ENCODE measurements at places on chromosomes 2 and 18.

- DNase-seq = peak; percentile 9
Measured at GRCh38 chr18:51195451-51196117, 1.9 kb downstream of the MEX3C start.

GRCh38 chr2:219356834-219357233 is 24.3 kb upstream of the RESP18 start:
- no peak for DNase-seq

- no peak for DNase-seq
Measured at GRCh38 chr18:65016631-65017371, 734.0 kb upstream of the CDH7 start.

GRCh38 chr2:9212661-9213411 is 6.2 kb downstream of the ASAP2 start:
- no peak for DNase-seq

DNA sequence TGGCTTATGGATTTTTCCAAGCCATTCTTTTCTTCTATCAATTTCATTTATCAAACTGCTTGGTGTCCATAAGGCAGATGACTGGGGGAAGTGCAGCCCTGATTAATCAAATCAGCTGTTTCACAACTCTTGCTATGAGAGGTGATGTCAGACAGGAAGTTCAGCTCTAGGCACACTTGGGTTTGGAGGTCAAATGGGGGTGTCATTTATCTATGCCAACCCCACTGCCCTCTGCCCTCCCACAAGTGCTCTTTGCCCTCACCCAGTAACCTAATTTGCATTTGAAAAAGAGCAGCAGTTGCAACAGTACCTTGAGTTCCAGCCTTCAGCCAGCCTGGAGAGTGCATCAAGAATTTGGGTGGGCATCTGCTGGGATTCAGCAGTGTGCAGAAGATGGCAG is 431.3 kb upstream of the SPRED2 start:
- DNase-seq = no peak

DNA sequence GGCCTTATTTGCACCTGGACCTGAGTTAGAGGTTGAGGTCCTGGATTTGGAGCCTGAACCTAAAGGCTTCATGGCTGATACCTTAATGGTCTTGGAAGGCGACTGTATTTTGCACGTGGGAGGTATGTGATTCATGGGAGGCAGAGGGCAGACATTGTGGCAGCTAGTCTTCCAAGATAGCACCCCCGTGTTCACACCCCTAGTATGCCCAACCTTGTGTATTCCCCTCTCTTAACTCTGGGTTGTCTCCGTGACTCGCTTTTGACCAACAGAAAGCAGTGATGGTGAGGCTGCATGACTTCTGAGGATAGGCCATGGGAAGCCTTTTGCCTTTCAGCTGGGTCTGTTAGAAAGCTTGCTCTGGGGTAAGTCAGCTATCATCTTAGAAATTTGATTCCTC is 45.8 kb upstream of the HAAO start:
- DNase-seq = no peak

DNA sequence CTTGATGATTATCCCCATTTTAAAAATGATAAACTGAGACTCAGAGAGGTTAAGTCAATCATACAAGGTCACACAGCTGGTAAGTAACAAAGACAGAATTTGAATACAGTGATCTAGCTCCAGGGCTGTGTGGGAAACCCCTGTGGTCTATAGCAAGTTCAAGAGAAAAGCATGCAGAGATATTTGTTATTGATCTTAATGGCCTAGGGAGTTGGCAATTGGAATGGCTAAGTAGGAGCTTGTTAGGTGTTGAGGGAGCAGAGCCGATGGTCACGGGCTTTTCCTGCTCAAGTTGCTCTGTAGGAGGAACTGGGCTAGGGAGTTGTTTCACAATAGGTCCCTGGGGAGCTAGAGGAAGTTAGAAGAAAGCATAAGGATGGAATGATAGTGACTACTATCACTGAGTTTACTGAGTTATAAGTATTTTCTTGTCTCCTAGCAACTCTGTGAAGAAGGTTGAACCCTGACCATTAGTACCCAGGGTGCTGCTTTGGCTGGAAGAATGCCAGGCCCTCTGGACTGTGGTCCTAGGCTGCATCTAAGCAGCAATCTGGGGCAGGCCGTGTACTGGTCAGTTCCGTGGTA is 30.0 kb downstream of the RNF125 start:
- no peak for DNase-seq

DNA sequence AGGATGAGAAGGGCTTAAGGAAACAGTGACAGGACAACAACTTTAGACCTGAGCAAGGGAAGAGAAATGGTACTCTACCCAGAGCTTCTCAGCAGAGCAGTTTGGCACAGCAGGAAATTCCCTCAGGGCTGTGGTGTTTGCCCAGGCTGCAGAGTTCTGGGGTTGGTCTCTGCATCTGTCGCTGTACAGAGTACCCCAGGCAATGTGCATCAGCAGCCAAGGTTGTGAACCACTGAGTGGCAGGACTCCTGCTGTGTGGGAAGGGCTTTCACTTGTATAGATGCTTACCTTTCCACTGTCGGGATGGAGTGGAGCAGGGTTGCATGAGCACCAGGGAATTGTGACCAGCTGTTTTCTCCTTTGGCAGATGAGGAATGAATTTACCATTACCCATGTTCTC is 21.2 kb downstream of the STAMBP start:
- no peak for DNase-seq

DNA sequence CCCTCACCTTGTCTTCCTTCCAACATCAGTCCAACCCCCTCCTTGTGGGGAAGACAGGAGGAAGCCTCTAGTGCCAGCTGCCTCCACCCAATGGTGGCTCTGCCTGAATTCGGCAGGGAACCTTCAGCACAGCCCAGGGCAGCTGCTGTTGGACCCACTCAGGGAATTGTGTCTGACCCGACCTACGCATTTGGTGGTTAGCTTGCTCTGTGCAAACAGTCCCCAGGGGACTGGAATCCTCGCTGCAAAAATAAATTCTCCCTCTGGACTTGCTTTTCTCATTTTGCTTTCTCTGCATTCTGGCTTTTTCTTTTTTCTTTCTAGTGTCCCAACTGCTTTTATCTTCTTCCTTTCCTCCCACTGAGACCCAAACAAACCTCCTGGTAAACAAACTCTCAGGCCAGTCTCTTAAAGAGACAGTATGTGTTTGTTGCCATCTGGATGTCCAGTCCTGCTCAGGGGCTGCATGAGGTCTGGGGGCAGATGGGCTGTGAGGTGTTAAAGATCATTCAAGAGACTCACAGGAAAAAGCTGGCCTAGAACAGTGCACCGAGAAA is 137.7 kb upstream of the HAAO start:
- no peak for DNase-seq

DNA sequence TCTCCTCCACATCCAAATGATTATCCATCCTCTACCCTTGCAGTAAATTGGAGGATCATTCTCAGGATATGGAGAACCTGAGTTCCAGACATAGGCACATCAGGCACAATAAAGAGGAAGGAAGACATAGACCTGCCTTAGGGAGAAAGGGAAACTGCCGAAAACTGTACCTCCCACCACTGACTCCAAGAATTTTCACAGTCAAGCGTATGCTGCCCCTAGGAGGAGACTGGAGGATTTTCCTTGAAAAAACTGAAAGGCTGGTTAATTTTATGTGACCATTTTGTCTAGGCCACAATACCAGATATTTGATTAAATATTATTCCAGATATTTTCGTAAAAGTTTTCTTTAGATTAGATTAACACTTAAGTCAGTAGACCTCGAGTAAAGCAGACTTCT is 638.5 kb upstream of the PKDCC start:
- no peak for DNase-seq

GRCh38 chr2:33786881-33787280 is 187.8 kb upstream of the FAM98A start:
- DNase-seq = no peak

DNA sequence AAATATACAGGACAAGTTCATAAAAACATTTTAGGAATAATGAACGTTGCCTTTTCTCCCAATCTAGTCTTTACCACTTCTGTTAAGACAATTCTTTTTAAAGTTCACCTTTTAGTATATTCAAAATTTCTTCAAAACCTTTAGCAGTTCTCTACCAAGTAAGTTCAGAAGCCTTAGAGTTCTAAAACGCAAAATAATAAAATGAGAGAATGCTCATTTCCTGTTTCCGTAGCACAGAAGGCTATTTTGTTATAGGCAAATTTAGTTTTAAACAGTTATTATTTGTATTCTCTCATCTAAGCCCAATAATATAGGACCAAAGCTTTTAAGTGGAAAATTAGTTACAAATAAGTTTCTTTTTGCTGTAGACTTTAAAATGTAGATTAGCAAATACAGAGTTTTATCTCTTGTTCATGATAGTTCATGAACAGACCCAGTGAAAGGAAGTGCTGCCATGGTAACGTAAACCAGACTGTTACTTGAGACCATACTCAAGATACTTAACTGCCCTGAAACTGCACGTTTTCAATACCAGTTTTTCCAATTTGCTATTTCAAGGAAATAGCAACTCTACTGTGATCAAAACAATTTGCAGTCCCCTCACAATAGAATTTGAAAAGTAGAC is 173.1 kb upstream of the STON1 start:
- DNase-seq = no peak

DNA sequence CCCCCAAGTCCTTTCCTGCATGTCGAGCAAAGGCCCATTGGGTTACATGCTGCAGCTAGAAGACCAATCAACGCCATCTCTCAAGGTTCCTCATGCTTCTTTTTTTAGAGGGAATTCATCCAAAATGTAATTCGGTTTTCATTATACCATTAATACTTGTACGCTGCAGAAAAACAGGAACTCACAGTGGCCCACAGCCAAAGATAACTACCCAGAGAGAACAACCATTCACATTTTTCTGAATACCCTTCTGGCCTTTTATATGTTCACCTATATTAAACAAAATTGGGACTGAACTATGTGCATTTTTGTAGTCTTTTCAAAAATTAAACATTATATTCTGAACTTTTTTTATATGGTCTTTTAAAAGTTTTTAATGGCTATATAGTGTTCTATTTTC is 25.8 kb downstream of the FARP2 start:
- no peak for DNase-seq

DNA sequence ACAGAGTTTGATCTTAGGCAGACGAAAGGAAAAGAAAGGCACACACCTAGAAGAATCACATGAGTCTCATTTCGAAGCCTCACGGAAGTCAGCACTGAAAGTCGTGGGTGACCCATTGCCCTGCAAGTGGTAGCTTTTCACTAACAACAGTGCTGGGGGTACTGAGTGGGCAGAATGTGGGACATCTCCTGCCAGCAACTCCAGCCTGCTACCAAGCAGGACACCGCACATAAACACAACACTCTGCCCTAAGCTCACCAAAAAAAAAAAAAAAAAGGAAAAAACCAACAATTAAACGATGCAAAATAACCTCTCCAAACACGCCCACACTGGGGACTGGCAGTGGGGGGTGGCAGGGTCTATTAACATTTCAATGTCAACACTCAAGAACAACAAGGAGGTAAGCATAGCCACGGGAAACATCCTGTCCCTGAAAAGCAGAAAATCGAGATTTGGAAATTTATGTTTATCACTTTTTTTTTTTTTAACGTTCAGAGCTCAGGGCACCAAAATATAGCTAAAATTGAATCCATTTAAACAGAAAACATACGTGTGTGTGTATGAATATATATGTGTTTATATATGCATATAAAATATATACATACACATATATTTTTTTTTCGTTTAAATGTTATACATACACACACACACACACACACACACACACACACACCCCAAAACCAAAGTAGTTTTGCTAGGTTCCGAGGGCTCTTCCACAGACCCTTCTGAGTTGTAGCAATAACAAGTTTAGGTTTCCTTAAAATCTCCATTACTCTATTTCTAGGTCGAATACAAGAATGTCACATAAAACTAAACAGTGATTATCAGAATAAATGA is 2.2 kb downstream of the INO80D start:
- DNase-seq = no peak

DNA sequence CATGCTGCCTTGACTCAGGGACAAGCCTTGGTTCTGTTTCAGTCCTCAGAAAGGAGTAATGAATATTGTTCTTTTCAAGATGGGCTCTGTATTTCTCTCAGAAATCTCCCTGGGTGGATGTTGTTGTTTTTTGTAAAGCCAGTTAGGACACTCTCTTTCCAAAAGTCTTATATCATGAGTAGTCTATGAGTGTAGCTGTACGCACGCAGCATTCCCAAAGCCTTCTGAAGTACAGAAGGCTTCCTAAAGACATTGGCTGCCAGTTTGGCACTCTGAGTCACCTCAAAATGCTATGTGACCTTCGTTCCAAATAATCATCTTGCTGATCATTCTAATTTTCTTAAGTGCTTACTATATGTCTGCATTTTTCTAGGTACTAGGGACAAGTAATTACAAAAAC is 16.7 kb upstream of the GTF2A1L start:
- no peak for DNase-seq

DNA sequence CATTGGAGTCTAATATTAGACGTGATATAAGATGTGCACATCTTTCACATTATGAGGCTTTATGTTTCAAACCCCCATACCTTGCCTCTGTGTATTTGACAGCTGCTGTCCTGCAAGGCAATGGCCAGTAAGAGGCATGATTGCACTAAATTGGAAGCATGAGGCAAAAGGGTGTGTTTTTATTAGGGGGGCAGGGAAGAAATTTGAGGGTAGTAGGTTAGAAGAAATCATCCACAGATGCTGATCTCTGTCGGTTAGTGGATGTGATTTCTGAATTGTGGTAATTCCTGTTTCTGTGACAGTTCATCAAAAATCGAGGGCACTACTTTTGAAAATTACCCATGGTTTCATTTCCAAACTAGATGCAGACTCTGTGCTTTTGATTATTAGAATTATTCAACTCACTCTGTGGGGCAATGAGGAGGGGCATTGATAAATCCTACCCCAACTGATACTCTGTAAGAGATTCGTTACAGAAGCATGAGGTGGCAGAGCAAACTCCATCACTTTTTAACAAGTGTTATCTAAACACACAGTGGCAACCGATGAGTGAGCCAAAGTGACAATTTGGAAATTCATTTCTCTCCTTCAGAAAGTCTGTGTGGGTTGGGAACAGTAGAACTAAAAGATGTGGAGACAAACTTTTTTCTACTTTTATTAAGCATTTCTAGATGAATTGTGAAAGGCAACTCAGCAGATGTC is 453.0 kb downstream of the ARHGAP15 start:
- DNase-seq = no peak

- no peak for DNase-seq
Measured at GRCh38 chr18:57210107-57210715, 63.3 kb downstream of the BOD1L2 start.

GRCh38 chr2:98698896-98699295 is 32.0 kb downstream of the MGAT4A start:
- DNase-seq = no peak

GRCh38 chr2:151178207-151178606 is 83.5 kb downstream of the RBM43 start:
- DNase-seq = no peak

- DNase-seq = no peak
Measured at GRCh38 chr2:111200333-111200881, 79.7 kb downstream of the BCL2L11 start.

GRCh38 chr2:183963609-183964008 is 634.7 kb upstream of the ZNF804A start:
- no peak for DNase-seq

- DNase-seq = no peak
Measured at GRCh38 chr2:48049371-48049770, 143.1 kb upstream of the FBXO11 start.

DNA sequence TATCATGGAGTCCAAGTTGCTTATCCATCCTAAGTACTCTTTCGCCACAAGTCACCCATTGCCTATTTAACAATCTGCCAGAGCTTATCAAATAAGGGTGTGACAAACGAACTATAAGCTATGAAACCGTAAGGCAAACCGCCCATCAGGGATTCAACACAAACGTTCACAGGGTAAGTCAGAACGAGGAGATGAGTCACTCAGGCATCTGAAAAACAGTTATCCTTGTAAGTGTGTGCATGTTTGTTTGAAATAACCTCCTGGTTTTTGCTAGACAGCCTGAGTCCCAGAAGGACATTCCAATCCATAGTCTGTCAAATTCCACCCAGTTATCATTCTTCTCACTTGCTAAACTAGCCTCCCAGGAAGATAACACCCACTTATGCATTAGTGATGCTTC is 299.1 kb downstream of the PAX3 start:
- DNase-seq = no peak
